ENCODE measurements at places on chromosomes 1 and 21.

- DNase-seq = no peak
Measured at GRCh38 chr1:36987276-36987675, 47.0 kb downstream of the GRIK3 start.

GRCh38 chr1:88661951-88662699 is 21.9 kb upstream of the PKN2 start:
- DNase-seq = no peak

DNA sequence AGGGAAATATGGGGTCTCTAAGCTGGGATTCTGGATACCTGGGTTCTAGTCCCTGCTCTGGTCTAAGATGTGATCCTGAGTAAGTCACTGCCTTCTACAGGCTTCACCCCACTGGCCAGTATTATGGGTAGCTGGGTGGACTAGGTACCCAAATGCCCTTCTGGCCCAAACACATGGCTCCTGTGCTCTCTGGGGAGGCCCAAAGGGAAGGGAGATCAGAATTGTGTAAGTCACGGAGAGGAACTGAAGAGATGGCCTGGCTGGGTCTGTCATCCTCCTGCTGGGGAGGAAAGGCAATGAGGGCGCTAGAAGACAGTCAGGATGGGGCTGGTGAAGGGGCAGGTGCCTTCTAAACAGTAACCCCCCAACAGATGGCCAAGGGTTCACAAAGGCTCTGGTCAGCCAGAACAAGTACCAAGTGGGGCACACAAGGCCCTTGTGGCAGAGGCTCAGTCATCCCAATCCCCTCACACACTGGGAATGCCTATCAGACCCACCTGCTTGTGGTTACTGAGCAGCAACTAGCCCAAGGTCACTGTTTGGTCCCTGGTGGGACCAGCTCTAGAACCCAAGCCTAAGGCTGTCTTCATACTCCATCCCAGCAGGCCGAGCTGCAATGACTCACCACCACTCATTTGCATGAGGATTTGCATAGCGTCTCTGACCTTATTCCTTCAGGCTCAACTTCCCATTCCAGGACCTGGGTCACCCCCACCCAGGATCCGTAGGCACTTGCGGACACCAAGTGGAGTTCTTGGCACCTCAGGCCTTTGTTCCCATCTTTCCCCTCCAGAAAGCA is 9.2 kb downstream of the MEF2D start:
- DNase-seq = no peak

- no peak for DNase-seq
Measured at GRCh38 chr1:96715482-96715881, 6.1 kb upstream of the PTBP2 start.

- DNase-seq = peak; percentile 22
Measured at GRCh38 chr1:153353226-153353947, 4.3 kb upstream of the S100A9 start.

- no peak for DNase-seq
Measured at GRCh38 chr1:206883160-206883559, 14.1 kb upstream of the IL24 start.

- peak; percentile 89 for DNase-seq
Measured at GRCh38 chr1:87968197-87968955, 639.7 kb downstream of the LMO4 start.

DNA sequence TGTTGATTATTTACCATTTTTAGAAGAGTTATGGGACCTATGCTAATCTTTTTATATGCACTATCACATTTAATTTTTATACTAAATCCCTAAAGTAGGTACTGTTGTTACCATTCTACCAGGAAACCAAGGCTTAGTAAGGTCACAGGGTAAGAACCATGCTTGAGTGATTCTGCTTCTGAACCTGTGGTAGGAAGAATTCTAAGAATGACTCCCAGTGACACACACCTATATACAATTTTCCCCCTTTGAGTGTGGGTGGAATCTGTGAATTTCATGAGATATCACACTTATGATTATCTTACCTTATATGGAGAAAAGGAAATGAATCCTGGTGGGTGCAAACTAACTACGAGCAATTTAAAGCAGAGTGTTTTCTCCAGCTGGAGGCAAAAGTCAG is 391.0 kb downstream of the USH2A start:
- no peak for DNase-seq

DNA sequence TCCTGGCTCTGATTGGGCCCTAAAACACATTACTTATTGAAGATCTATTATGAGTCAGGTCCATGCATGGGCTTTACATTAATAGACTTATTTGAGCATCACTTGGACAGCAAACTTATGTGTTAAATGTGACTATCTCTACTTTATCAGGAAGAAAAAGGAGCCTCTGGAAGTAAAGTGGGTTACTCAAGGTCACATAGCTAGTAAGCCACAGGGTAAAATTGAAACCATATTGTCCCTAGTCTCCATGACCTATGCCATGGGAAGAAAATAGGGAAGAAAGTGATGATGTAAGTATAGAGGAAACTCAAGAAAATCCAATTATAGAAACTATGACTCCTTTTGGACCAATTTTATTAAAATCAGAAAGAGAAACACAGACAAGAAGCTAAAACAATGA is 555.3 kb downstream of the NUF2 start:
- no peak for DNase-seq

DNA sequence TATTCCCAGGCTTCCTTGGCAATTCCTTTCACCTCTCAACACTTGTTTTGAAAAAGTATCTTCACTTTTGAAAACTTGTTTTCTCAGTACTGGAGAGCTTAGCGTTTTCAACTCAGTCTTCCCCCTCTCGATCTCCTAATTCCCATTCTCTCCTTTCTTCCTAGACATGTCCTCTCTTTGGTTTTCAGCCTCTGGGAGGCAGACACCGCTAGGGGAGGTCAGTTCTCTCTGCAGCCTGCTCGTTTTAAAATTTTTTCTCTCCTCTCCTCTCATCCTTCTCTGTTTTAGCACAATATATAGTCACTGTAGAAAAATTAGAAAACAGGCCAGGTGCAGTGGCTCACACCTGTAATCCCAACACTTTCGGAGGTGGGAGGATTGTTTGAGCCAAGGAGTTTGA is 12.6 kb upstream of the RHEX start:
- no peak for DNase-seq

Measured in fibroblast of pulmonary artery (primary cell).